Stimulated activated CD8-positive, alpha-beta memory T cell treated with anti-CD3 and anti-CD28 coated beads, Interleukin-4, amount 100 ng/mL, for 4 hours (primary cell): ENCODE measurements at places on chromosomes 7 and 10.

- DNase-seq: no peak
Observed at GRCh38 chr10:3578159-3578558, 206.8 kb downstream of the KLF6 start.

- DNase-seq: no peak
Observed at GRCh38 chr10:125118011-125118611, 42.3 kb downstream of the CTBP2 start.

DNA sequence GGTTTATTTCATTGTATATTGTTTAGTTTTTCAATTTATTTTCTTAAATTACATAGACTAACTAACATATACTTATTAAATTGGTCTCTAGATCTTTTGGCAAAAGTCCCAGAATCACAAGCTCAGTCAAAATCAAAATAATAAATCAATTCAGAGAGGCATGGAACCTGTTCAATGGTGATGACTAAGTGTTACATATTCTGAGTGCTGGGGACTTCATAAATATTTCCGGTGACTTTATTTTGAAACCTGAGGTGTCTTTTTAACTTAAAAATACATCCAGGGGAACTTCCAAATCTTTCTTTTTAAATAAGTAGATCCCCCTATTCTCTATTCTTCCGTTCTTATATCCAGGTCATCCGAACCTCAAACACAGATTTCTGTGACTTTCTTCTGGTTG is 89.6 kb upstream of the ZNF804B start:
- no peak for DNase-seq

- DNase-seq: no peak
Observed at GRCh38 chr10:99984211-99985034, 25.3 kb downstream of the DNMBP start.

DNA sequence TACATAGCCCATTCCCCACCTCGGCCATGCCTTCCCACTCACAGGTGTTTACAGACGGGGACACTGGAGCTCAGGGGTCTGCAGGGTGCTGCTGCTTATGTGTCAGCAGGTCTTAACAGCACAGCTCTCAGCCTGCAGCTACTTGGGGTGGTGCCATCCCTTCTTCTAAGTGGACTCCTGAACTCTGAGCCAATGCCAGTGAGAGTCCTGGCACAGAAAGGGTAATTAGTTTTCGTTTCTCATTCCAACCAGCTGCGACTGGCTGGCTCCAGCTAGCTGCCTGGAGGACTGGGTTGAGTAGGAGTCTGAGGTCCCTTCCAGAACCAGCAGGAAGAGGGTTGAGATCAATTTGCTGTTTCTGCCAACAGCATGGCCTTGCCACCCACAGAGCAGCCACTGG is 88.3 kb upstream of the AGK start:
- no peak for DNase-seq

DNA sequence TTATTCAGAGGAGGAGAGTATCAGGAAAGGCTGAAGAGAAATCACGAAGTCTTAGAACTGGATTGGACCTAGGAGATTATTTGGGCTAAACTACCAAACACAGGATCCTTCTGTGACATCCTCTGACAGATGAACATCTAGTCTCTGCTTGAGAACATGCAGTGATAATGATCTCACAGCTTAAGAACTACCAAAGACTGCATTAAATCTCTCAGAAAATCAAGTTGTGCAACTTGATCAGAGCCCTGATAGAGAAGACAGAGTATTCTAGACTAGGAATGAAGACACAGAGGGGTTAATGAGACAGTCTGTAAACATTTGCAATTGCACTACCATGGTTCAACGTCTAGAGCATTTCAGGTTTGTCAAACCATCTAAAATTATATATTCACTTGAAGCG is 37.1 kb upstream of the AGBL3 start:
- no peak for DNase-seq

- DNase-seq: no peak
Observed at GRCh38 chr10:112815269-112816032, 134.6 kb upstream of the TCF7L2 start.

GRCh38 chr7:16323313-16323712 is 98.0 kb downstream of the CRPPA start:
- no peak for DNase-seq

DNA sequence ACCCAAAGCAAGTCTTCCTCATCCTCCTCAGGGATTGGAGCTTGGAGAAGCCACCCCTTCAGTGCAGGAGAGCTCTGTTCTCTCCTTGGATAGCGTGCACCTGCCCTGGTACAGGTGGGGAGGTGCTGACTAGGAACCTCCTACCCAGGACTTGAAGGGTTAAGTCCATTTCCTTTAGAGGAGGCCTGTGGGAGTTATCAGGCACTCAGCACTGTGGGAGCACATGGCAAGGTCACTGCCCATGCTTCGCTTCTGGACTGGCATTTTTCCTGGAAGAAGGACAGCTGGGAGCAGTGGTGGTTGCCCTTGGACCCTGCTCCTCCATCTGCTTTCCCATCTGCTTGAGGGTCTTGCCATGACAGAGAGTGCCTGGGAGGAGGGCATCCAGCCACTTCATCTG is 142.8 kb downstream of the CXCL12 start:
- DNase-seq: no peak

- no peak for DNase-seq
Observed at GRCh38 chr10:94361171-94361794, 1.5 kb downstream of the NOC3L start.

DNA sequence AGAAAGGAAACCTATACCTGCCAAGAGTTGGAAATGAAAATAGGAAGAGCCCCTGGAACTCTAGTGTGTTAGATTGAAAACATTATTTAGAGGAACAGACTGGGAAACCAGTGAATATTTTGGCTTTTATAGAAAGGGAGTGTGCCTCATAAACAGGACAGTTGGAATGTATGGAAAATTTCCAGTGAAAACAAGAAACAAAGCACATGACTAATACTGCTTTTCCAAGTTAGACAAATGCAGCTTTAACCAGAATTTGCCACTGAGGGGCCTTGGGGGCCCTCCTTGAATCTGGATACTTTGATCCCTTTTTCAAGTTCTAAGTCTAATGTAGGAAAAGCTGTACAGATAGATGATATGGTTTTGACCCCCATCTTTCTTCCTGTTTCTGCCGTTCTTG is 21.2 kb downstream of the ITGB8 start:
- no peak for DNase-seq

GRCh38 chr7:51279391-51280023 is 37.1 kb downstream of the COBL start:
- no peak for DNase-seq

GRCh38 chr10:113004069-113004618 is 54.1 kb downstream of the TCF7L2 start:
- no peak for DNase-seq

GRCh38 chr10:104639590-104640338 is 1.3 kb upstream of the SORCS3 start:
- no peak for DNase-seq

- no peak for DNase-seq
Observed at GRCh38 chr10:31962826-31963588, 34.4 kb upstream of the ARHGAP12 start.

DNA sequence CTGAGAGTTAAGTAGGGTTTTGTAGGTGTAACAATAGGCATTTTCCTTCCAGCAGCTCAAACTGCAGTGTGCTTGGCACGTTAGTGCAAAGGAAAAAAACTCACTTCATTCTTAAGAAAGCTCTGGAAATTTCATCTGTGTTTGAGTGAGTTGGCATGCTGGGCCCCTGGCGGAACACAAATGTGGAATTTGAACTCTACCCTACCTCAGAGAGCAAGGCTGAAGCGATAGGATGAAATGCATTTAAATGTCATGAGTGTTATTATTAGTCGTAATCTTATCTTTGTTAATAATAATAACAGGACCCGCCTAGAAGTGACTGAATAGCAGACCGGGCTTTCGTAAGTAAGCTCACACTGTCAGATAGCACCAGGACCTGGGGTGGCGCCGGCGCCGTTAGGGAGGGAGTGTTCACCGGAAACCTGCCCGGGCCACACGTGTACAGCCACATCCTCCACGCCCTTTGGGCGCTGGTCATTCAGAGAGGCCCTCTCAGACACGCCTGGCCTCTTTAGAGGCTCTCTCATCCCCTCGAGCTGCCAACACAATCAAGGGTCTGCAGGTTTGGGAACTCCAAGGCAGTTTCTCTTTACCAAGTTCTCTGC is 63.5 kb downstream of the GRK5 start:
- DNase-seq: peak; percentile 27

DNA sequence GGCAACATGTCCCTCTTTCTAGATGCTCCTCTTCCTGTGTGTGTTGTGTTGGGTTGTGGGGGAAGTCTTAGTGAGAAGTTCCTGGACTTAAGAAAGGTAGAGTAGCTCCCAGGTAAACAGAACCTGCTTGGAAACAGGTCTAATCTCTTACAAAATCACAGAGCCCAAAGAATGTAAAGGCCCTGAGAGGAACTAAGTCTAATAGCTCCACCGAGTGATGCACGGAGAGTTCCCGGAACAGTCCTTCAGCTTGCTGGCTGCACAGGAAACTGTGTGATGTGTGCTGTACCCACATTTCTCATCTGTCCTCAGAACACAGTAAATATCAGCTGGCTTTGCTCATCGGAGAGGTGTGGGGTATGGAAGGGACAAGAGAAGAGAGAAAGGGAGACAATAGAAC is 182.6 kb upstream of the LYZL1 start:
- DNase-seq: no peak

GRCh38 chr10:127934383-127934782 is 27.5 kb downstream of the PTPRE start:
- DNase-seq: no peak

GRCh38 chr7:89618274-89618673 is 536.0 kb upstream of the STEAP1 start:
- no peak for DNase-seq

DNA sequence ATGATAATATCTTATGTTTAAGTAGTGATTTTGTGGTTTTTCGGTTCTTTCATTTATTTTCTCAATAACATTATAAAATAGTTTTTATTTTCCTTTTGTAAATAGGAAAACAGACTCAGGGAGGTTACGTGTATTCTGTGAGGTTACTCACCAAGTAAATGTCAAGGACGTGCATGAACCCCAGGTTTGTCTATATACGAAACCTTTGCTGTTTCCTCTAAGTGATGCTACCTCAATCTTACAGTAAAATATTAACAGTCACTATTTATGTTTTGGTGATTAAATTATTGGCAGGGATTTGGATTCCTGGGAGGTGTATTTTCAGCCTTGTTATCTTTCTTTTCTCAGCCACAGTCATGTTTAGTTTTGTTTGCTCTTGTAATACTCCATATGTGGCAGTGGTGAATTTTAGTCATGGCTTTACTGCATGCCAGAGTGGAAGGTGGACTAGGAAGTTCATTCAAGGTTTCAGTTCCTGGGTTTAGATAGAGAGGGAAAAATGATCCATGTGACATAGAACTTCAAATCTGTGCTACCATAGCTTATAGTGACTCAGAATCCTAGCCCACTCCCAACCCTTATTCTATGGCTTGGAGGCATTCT is 139.9 kb downstream of the ARL4A start:
- no peak for DNase-seq

DNA sequence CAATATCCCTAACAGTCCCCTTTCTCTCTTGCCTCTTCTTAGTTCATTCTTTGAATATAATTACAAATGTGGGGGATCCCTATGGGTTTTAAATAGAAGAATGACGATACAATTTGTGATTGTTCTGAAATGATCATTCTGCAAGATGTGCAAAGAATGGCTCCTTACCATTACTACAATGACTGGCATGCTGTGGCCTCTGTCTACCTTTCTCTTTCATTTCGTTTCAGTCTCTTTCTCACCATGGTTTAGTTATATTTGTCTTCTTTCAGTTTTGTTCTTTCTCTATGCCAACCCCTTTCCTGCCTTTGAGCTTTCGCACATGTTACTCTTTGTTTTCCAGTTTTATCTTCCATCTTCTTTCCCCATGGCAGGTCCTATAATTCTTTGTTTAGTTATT is 176.5 kb downstream of the SUGCT start:
- no peak for DNase-seq

DNA sequence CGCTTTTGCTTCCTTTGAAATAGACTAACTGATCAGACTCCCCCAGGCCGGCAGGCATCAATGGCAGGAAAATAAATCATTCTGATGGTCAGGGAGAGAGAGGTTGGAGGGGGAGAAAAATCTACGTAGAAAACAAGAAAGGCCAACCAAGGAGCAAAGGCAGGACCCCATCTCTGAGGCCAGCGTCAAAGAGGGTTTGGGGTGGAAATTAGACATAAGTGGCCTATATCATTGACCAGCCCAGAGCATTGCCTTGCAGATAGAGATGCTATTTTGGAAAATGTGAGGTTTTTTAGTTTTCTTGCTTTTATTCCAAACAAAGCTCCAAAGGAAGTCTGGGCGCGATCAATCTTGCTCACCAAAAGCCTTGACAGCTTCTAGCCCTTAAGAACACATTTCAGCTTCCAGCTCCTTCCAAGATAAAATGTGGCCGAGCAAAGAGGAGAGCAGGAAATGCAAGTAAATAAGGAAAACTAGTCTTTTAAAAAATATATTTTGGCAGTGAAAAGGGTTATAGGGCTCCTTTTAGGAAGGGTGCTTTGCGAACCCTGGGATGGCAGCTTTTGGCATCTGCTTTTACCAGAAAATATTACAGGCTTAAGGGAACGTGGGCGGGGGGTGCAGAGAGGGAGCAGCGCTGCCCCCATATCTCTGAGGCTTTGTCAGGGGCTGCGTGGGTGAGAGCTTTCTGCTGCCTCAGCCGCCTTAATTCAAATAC is 2.0 kb upstream of the HOXA2 start:
- DNase-seq: no peak

- no peak for DNase-seq
Observed at GRCh38 chr10:114367351-114368056, 36.8 kb downstream of the AFAP1L2 start.

DNA sequence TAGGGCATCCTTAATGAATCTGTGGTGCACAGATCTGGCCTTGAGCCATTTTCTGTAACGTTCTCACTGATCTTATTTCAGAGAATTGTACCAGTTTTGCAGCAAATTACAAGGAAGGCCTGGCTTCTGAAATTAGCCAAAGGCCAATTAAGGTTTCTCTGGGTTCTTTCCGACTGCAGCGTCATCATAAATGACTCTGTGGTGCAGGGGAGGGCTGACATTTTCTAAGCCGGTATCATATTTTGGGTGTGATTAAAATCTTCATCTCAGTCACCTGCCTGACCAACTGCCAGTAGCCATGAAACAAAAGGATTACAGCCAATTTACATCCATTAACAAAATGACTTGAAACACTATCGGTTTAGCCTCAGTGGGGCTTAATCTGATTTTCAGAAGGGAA is 363.7 kb downstream of the ADRA2A start:
- no peak for DNase-seq

DNA sequence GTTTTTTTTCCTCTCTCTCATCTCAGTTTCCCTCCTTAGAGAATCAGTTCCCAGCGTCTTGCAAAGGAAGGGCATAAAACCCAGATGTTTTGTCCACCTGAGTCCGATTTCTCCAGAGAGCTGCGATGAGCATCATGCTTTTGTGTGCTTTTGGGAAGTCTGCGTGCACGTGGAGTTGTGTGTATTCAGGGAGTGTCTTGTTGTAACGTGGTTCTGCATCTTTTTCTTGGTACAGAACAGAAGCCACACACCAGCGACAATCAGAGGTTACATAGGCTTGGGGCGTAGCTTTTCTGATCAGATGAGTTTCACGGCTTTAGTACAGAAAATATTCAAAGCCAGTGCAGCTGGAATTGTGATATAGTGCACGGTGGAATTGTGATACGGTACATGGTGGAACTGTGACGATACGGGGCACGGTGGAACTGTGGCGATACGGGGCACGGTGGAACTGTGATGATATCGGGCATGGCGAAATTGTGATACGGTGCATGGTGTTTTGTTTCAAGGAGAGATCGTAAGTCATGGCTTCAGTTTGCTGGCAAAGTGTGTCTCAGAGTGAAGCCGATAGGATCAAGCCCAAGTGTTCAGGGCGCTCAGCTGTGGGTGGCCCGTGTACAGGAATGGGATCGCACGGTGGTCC is 32.8 kb downstream of the FOXK1 start:
- DNase-seq: no peak

- DNase-seq: no peak
Observed at GRCh38 chr10:73218431-73219191, 28.4 kb downstream of the DNAJC9 start.
